Panc1 (cell line): ENCODE measurements at places on chromosomes 1 and 21. TPM values are rescaled to one million over a fixed set of nuclear protein-coding genes. Genes with fewer than 3 reads are reported as not detected.

RNU1-1 gene
- total RNA-seq = 1,290 TPM

CCT8 gene
- total RNA-seq = 160 TPM

PRMT2 gene
- total RNA-seq = 60.5 TPM

AVPR1B gene
- total RNA-seq = not detected

GRCh38 chr1:109426281-109427170 lies at the start of gene PSMA5:
TSS of gene PSMA5 (minus strand) at chr1:109426448. CDS start at chr1:109426330, 118 bp downstream.
- H3K4me3 ChIP-seq = peak within 1 kb of the TSS; percentile 95
- DNase-seq = peak; percentile 89
- H3K27ac ChIP-seq = peak within 1 kb of the TSS; percentile 96
- peaks cover 10% of the 10 kb centered on the region for H3K4me1 ChIP-seq

GRCh38 chr1:100462326-100463025 lies 75.5 kb upstream of the GPR88 start:
- no peak for DNase-seq
- no peaks in the 10 kb centered on the region for H3K27me3 ChIP-seq

DNA sequence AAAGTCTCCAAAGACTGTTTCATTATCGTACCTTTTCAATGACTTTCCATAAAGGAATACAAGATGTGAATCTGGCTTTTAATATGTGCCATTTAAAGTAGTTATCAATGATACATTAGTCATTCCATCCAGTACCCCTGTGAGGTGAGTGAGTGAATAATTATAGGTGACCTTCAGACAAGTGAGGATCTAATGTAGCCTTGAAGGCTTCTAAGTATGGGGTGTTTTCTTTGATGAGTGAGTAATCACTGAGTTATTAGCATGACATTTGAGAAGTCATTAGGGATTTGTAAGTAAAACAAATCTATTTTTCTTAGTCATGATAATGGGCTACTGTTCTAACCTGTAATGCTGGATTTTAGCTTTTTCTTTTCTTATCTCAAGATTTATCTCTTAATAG lies 831.4 kb downstream of the ADGRL2 start:
- no peaks in the 10 kb centered on the region for H3K4me1 ChIP-seq
- no peaks in the 10 kb centered on the region for H3K27me3 ChIP-seq
- DNase-seq = no peak
- no peak overlapping the region for H3K4me3 ChIP-seq
- no peaks in the 10 kb centered on the region for H3K36me3 ChIP-seq

DNA sequence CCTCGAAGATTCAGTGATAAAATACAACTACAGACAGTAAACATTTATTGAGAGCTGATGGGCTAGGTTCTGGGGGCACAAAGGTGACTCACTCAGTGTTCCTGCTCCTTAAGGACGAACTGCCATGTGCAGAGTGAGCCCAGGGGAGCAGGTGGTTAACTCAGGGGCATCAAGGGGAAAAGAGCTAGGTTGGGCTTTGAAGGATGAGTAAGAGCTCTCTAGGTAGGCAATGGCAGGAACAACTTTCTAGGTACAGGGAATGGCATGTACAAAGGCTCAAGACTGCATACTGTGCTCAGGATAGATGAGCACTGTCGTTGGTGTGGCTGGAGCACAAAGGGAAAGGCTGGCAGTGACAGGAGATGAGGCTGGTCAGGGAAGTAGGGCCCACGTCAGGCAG lies 16.6 kb upstream of the EPB41 start:
- H3K27me3 ChIP-seq = no peaks in the 10 kb centered on the region
- no peaks in the 10 kb centered on the region for H3K36me3 ChIP-seq
- DNase-seq = no peak
- H3K4me1 ChIP-seq = no peaks in the 10 kb centered on the region

DNA sequence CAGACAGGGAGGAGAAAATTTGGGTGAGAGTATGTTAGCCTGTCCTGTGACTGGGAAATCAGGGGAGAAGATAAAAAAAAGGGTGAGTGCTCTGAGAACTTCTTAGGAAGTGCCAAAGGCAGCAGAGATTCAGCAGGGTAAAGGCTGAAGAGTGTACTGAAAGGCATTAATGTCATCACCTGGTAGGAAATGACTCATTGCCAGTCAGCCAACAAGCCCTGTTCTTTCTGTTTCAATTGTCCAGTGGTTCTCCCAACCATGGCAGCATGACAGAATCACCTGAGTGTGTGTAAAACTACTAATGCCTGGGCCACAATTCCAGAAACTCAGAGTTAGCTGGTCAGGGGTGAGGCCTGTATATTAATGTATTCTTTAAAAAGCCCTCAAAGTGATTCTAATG lies 83.5 kb downstream of the INTS7 start:
- no peak overlapping the region for H3K27ac ChIP-seq
- H3K36me3 ChIP-seq = peaks cover 3% of the 10 kb centered on the region; the same call in 1 of the 2 replicates
- no peaks in the 10 kb centered on the region for H3K4me1 ChIP-seq
- H3K27me3 ChIP-seq = no peaks in the 10 kb centered on the region
- peak; percentile 81 for DNase-seq
- H3K4me3 ChIP-seq = no peak overlapping the region

GRCh38 chr1:157399343-157399983 lies 152.9 kb downstream of the FCRL5 start:
- H3K4me3 ChIP-seq = no peak overlapping the region
- H3K27me3 ChIP-seq = peaks cover 8% of the 10 kb centered on the region
- H3K27ac ChIP-seq = no peak overlapping the region
- H3K36me3 ChIP-seq = no peaks in the 10 kb centered on the region

DNA sequence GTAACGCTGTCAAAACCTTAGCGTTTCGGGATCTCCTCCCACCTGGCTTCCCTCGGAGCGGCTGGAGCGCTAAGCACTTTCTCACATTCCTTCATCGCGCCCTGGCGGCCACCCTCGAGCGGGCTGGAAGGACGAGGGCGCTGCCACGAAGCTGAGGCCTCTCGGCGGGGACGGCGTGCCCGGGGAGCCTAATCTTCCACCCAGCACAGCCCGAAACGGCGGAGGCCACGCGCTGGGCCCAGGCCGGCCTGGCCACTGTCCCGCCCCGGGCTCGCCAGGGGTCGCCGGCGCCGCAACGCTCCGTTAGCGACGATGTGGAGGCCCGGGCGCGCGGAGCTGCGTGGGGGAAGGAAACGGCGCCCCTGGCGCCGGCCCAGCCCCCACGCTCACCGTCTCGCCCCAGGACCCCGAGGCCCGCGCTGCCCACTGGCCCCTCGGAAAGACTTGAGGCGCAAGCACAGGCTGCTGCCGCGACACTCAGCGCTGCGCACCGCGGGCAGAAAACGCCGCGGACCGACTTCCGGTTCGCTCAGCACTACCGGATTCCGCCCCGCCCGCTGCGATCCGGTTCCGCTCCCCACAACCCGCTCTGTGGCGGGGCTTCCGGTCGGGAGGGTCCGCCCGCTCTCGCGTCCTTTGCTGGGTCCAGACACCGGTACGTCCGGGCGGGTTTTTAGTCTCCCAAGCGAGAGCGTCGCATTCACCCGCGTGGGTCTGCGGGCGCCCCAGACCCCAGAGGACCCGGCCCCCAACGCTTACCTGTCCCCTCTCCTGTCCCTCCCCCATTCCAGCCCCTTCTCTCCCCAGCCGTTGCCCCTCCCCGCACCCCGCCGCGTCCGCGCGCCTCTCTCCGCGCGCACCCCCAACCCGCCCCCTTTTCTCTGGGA lies at the start of gene YBEY:
Gene YBEY (plus strand): TSS at position 582 of the 887 bp plus-strand sequence. CDS start 572 bp downstream, outside the sequence.
- DNase-seq = peak; percentile 47
- peaks cover 22% of the 10 kb centered on the region; the same call in 1 of the 2 replicates for H3K4me1 ChIP-seq
- H3K27ac ChIP-seq = peak within 1 kb of the TSS; percentile 92
- no peaks in the 10 kb centered on the region for H3K27me3 ChIP-seq

GRCh38 chr1:116003823-116004222 lies 27.5 kb downstream of the SLC22A15 start:
- H3K36me3 ChIP-seq = no peaks in the 10 kb centered on the region
- H3K4me3 ChIP-seq = no peak overlapping the region
- H3K4me1 ChIP-seq = no peaks in the 10 kb centered on the region
- no peak for DNase-seq

GRCh38 chr1:113275691-113276090 lies 114.6 kb upstream of the MAGI3 start:
- H3K4me1 ChIP-seq = no peaks in the 10 kb centered on the region
- no peaks in the 10 kb centered on the region for H3K36me3 ChIP-seq
- peaks cover 7% of the 10 kb centered on the region; the same call in 1 of the 2 replicates for H3K27me3 ChIP-seq

- peak overlapping the region; percentile 40; the same call in 1 of the 2 replicates for H3K27ac ChIP-seq
- no peak for DNase-seq
- H3K4me3 ChIP-seq = no peak overlapping the region
- no peaks in the 10 kb centered on the region for H3K36me3 ChIP-seq
- peaks cover 14% of the 10 kb centered on the region for H3K4me1 ChIP-seq
Measured at GRCh38 chr1:41342774-41343355, 18.4 kb upstream of the FOXO6 start.
